Smooth muscle cell of trachea (primary cell): ENCODE measurements at places on chromosomes 12 and 14. TPM values are rescaled to one million over a fixed set of nuclear protein-coding genes. Genes with fewer than 3 reads are reported as not detected.

SERPINA1 gene
- under 0.01 TPM in 1 of 2 replicates, not detected in the other for total RNA-seq

SMIM41 gene
- 4.5 and 4.8 TPM in 2 replicates for total RNA-seq

CNPY2 gene
- total RNA-seq, result 47.8 and 76.2 TPM in 2 replicates

LALBA gene
- total RNA-seq, result not detected in 2 replicates

RIPK3 gene
- total RNA-seq, result 2.9 and 6.8 TPM in 2 replicates

SYCP3 gene
- total RNA-seq, result 0.17 TPM in 1 of 2 replicates, not detected in the other

CLEC6A gene
- total RNA-seq, result not detected in 2 replicates

ADAM20 gene
- total RNA-seq, result 1.5 and 1.9 TPM in 2 replicates

CMA1 gene
- not detected in 2 replicates for total RNA-seq

AACS gene
- total RNA-seq, result 26.1 and 31.4 TPM in 2 replicates

ZFHX2 gene
- 0.15 and 0.66 TPM in 2 replicates for total RNA-seq

ZNF891 gene
- 1.2 and 1.7 TPM in 2 replicates for total RNA-seq

HOXC6 gene
- total RNA-seq, result under 0.01 TPM in 2 replicates

WNT1 gene
- not detected in 2 replicates for total RNA-seq

OAS1 gene
- 0.87 and 2.0 TPM in 2 replicates for total RNA-seq

ESRRB gene
- total RNA-seq, result under 0.01 TPM in 1 of 2 replicates, not detected in the other

SDS gene
- total RNA-seq, result not detected in 2 replicates

DAAM1 gene
- total RNA-seq, result 25.6 and 26.3 TPM in 2 replicates

MYH6 gene
- total RNA-seq, result not detected in 2 replicates

IAPP gene
- not detected in 2 replicates for total RNA-seq

TEX52 gene
- not detected in 2 replicates for total RNA-seq

KLRK1 gene
- total RNA-seq, result 0.29 TPM in 1 of 2 replicates, not detected in the other

OASL gene
- total RNA-seq, result 0.15 and 0.33 TPM in 2 replicates

CLEC4D gene
- not detected in 2 replicates for total RNA-seq

CIDEB gene
- total RNA-seq, result 1.5 and 2.6 TPM in 2 replicates

PLEK2 gene
- total RNA-seq, result 3.0 and 6.7 TPM in 2 replicates

SIX1 gene
- 14.5 and 15.9 TPM in 2 replicates for total RNA-seq

SLC7A8 gene
- total RNA-seq, result 14.7 and 24.8 TPM in 2 replicates
